Esophagus mucosa (tissue), 1 donor: ENCODE measurements at places on chromosomes 13 and 19.

GRCh38 chr13:75479102-75479740 lies 2.7 kb downstream of the TBC1D4 start:
- ATAC-seq, result no peak

DNA sequence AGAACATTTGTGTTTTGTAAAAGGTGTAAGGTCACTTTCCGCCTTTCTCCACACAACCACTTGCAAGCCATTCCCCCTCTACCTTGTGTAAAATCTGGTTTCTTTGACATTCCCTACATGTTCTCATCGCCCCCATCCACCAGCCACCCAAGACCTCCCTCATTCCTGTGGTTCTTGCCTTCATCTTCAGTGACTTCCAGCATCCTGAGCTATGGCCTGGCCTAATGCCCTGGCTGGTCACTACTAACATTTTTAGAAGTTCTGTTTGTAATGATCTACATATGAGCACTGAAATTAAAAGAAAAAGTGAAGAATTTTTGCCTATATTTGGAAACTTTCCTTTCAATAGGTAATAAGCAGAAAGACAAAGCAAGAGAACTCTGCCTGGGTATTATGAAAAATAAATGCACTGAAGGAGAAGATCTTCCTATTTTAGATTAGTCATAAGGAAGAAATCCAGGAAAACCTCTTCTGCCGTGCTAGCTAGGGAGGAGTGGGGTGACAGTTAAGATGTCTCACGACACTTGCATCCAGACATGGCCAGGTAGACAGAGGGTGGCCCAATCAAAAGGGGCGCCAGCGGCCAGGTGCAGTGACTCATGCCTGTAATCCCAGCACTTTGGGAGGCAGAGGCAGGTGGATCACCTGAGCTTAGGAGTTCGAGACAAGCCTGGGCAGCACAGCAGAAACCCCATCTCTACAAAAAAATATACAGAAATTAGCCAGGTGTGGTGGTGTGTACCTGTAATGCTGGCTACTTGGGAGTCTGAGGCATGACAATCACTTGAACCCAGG lies 28.1 kb upstream of the MPHOSPH8 start:
- ATAC-seq, result peak; percentile 85

DNA sequence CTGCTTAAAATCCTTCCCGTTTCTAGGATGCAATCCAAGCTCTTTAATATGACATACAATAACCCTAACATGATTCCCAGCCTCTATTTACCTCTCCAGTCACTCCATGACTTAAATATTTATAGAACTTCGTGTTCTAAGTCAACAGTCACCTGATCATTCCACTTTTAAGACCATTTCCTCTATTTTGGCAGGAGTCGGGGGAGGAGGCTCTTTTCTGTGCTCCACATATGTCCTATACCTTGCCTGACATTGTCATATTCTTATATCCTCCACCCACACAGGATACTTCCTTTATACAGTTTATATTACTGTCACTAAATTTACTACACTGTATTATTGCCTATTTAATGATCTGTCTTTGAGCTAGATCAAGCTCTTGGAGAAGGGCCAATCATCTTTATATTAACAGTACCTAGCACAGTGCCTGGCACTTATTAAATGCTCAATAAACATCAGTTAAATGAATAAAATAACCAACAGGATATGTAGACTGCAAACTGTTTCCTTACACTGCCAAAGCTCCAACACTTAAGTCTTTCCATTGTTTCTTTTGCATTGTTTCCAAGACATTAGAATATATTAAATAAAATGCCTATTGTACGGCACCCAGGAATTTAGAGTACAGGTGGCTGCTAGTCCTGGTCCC lies 2.7 kb downstream of the ARGLU1 start:
- ATAC-seq, result no peak

DNA sequence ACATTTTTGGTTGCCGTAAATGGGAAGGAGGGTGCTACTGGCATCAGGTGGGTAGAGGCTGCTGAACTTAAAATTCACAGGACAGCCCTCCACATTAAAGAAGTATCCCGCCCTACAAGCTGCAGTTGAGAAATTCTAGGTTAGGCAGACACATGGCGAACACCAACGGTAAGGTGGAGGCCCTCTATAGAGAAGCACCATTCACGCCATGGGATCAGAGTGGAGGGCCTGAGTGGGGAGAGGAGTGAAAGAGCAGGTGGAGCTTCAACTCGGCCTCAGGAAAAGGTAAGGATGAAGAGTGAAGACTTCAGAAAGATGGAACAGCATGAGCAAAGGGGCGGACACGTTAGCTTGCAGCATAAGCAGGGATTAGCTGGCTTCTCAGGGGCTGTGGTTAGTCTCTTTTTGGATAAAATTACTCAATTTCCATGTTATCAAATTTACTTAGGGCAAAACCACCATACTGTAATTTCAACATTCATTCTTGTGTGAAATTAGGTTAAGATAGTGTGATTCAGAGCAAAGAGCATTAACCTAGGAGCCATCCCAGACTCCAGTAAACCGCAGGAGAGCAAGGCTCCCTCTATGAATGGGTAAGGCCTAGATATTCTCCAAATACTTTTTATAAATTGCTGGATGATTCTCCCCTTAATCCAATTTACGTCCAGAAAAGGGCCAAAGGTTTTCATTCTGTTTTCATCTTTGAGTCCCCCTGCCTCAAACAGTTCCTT lies 1.2 kb downstream of the EEF1AKMT1 start:
- ATAC-seq, result no peak

GRCh38 chr13:28455580-28456194 lies 39.2 kb downstream of the FLT1 start:
- no peak for ATAC-seq

- ATAC-seq, result no peak
Observed at GRCh38 chr19:42076380-42076944, 496 bp downstream of the ZNF574 start.

DNA sequence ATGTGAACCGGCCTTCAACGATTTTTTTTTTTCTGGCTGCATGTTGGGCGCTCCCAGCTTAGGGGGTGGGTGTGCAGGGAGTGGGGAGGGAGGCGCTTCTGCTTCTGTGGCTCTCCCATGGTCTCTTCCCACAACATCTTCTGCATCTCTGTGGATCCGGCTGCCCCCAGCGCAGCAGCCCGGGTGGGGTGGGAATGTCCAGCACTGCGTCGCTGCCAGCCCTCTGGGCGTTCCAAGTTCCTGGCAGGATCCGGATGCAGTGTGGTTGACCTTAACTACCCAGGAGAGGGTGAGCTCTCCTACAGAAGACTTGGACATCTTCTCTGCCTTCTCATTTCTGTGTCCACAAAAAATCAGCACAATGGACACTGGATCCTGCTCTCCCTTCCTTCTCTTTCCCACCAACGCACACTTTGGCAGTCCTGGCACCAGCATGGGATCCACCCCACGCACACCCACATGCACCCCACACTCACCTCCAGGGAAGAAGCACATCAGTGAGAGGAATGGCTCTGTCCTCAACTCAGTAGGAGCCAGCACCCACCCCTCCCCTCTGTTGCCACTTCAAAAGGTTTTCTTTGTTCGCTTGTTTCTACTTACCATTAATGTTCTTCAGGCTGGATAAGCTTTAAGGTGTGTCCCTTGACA lies 177.3 kb downstream of the COL4A1 start:
- ATAC-seq, result no peak

GRCh38 chr19:49492573-49493405 lies 3.4 kb upstream of the RPS11 start:
- ATAC-seq, result no peak

GRCh38 chr19:14165990-14166830 lies 29.8 kb upstream of the ASF1B start:
- ATAC-seq, result no peak

- no peak for ATAC-seq
Observed at GRCh38 chr13:30091035-30091434, 216.3 kb downstream of the KATNAL1 start.

GRCh38 chr19:27657271-27658051 lies 1555.5 kb downstream of the UQCRFS1 start:
- no peak for ATAC-seq

DNA sequence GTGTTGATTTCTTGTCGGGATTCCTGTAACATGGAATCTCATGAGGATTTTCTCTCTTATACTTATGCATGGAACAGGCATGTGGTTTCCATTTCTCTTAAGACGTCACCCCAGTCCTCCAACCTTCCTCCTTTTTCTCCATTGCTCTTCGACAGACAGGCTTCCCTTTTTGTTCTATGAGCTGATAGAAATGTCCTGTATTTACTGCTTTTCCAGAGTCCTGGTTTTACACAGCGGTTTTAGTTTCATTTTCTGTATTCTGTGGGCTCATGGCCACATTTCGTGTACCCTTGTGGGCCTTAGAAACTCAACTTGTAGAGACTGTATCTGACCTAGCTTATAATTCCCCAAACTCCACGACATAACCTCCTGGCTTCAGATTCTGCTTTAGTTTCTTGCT lies 113.1 kb downstream of the PAN3 start:
- ATAC-seq, result no peak

DNA sequence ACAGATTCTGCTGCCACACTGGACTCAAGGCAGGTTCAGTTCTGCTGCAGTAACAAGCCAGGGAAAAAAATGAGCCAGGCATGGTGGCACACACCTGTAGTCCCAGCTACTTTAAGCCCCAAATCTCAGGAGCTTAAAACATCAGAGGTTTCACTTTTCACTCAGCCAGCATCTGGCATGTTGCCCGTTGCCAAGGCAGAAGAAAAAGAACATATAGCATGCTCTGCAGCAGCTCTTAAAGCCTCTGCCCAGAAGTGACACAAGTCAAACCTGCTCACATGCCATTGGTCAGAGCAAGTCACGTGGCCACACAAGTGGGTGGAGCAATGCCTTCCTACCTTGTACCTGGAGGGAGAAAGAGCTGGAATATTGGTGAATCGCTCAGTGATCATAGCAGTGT lies 14.7 kb upstream of the ADGRE5 start:
- peak; percentile 88 for ATAC-seq

GRCh38 chr19:283395-283794 lies 7.8 kb downstream of the PLPP2 start:
- ATAC-seq, result no peak

GRCh38 chr13:99314640-99315176 lies 7.5 kb upstream of the GPR183 start:
- no peak for ATAC-seq

DNA sequence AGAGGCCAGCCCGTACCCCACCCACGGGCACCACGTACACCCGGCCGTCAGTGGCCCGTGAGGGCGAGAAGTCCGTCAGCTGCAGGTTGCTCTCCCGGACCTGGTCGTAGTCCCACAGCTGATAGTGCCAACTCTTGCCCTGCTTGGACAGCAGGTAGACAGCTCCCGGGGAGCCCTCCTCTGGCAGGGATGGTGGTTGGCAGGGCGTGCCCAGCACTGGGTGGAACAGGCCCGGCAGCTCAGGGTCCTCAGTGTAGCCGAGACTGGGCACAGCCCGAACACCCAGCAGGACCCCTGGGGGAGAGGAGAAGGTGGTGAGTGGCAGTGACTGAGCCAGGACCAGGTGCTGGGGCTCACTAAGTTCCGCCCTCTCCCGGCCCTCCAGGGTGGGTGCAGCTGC lies 7.8 kb downstream of the ACTMAP start:
- peak; percentile 12 for ATAC-seq

DNA sequence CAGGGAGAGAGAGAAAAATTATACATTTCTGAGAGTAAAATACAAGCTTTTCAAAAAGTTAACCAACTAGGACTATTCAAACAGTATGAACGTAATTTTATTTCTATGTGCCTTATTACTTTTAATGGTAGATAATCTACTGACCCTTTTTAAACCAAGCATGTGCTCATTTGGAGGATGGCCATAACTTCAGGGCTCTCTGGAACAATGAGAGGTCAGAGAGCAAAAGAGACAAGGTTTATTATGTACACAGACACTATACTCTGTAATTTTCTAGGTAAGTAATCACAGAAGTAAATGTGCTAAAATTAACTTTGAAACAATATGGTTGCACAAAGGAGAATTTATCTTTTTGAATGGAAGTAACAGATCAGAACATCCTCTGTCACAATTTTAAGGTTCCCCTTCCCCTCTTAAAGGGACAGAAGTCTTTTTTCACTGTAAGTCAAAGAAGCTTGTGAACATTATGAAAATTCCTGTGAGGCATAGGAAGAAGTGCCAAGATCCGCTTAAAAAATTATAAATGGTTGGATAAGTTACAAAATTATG lies 1.0 kb downstream of the POSTN start:
- ATAC-seq, result no peak

DNA sequence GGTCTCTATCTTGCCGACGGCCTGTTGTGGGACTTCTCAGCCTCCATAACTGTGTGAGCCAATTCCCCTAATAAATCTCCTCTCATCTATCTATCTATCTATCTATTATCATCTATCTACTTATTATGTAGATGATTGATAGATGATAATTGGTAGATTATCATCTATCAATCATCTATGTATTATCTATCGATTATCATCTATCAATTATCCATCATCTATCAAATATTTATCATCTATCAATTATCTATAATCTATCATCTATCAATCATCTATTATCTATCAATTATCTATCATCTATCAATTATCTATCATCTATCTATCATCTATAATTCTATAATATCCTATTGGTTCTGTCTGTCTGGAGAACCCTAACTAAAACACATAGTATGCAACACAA lies 33.5 kb downstream of the CYSLTR2 start:
- ATAC-seq, result no peak

GRCh38 chr19:28701491-28701890 lies 511.5 kb downstream of the UQCRFS1 start:
- ATAC-seq, result no peak

DNA sequence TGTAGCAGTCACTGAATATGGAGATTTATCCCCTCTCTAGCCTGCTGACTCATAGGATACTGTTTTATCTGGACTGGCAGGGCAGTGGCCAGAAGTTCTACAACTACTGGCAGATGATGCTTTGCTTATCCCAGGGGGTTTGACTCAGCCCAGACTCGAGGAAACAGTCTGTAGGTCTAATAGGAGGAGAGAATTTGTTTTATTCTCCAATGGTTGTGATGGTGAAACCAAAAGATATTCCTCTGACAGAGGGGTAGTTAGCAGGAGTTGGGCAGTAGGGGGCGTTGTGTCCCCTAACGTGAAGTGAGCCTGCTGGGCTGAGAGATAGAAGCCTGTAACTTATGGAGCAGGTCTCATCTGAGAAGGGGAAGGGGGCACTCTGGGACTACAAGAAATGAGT lies 74.9 kb downstream of the WTIP start:
- ATAC-seq, result no peak

DNA sequence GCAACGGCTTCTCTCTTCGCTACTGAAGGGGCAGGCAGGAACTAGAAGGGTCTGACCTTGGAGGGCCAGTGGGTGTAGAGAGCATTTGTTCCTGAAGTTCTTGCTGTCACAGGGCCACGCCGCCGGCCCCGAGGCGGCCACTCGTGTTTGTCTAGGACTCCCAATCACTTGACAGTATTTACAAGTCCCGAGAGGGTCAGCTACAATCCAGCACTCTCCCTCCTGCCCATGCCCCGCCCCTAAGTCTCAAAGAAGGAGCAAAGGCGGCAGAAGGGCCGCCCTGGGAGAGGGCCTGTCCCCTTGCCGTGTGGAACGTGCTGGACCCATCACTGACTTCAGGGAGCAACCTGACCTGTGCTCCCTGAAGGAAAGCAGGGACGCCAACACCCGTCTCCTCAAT lies 118.5 kb downstream of the STK24 start:
- no peak for ATAC-seq

- ATAC-seq, result peak; percentile 8
Observed at GRCh38 chr19:18416778-18417249, 2.4 kb upstream of the SSBP4 start.

- no peak for ATAC-seq
Observed at GRCh38 chr19:14890643-14891379, 4.9 kb upstream of the OR7A17 start.

- ATAC-seq, result peak; percentile 39
Observed at GRCh38 chr13:44312834-44313551, 60.6 kb upstream of the SERP2 start.

- ATAC-seq, result no peak
Observed at GRCh38 chr13:27425158-27425917, 919 bp downstream of the GTF3A start.
